ENCODE measurements at places on chromosomes 3 and 15.

GRCh38 chr15:27545494-27546255, 553.4 kb downstream of the OCA2 start:
- peak; percentile 26 for DNase-seq

DNA sequence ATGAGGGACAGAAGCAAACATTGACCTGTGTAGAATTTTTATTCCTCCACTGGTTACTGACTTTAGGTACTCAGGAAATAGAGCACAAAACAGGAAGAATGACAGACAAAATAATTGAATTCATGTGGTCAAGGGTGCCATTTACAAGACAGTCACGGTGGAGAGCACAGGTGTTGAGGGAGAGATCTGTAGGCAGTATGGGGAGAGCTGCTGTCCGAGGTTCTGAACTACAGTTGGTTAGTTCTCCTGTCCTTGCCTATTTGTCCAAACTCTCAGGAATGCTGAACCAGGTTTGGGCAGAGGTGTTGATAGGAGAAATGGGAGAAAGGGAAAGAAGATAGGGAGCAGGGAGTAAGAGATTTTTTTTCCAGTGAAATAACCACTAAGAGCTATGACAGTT, 178.5 kb upstream of the ZBTB20 start:
- peak; percentile 44 for DNase-seq

DNA sequence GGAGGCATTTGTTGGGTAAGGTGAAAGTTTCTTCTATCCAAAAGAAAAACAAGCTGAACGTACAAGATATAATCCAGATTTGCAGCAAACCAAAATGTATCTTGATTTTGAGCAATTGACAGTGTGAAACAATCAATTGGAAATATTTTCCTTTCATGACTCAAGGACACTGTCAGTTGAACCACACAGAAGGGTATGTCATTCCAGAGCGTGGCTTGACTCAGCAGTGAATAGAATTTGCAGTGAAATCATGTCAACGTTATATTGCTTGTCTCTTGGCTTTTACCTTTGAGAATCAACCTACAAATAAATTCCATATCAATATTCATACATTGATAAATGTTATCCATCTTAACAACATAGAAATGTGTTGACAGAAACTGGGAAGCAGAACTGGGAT, 78.2 kb downstream of the TM2D3 start:
- DNase-seq = peak; percentile 50

DNA sequence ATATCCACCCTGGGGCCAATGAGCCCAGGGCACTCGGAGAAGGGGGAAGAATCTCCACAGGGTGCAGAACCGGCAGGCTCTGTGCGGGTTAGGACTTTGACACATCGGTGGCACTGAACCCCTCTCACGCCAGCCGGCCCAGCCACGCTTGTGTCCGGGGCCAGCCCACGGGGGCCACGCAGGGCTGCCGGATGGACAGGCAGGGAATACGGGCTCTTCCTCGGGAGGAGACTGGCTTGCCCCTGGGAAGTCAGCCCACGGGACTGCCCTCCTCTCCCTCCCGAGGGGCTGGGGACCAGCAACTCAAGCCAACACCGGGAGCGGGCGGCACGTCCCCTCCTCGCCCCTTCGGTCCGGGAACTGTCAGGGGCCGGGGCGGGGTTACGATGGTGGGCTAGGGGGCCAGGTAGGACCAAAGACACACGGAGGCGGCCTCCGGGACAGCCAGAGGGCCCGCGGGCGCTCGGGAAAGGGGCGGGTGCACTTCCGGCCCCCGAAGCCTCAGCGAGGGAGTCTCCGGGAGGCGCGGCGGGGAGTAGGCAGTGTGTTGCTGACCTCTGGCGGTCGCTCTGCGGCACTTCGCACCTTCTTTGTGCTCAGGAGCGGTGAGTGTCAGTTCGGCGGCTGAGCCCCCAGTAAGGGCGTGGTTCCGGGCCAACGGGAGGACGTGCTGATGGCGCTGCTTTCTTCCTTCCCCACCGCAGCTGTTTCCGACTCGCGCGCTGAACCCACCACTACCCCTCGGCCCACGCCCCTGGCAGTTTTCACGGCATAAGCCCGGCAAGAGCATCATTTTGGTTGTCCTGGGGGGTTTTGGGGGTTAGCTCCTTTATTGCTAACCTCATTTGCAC, 5.1 kb upstream of the CYP8B1 start:
- DNase-seq = peak; percentile 61

- DNase-seq = no peak
These were observed 91.7 kb upstream of the GOLGA6L4 start for GRCh38 chr15:84143753-84144314.
